ENCODE measurements at places on chromosomes 1 and 21.
A peak's percentile ranks its signal among the peaks of the same experiment; 100 is the strongest.

GRCh38 chr1:11885916-11886315 lies 27.2 kb upstream of the NPPB start:
- DNase-seq, result no peak

DNA sequence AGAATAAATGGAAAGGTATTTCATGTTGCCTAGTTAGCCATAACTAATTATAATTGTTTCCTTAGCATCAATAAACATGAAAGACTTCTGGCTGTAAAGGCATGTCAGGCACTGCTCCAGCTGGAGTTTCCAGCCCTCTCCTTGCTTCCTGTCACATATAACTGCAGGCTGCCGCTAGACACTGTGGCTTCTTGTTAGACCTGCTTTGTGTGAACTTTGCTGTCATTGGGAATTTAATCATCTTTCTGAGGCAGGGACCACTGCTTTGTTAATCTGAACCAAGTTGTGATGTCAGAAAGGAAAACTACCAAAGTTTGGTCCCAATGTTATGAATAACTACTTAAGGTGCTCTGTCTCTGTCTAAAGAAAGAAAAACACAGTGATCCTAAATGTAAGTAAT lies 90.3 kb upstream of the DUSP10 start:
- no peak for DNase-seq

GRCh38 chr1:17700945-17701810 lies 54.0 kb upstream of the ACTL8 start:
- no peak for DNase-seq

DNA sequence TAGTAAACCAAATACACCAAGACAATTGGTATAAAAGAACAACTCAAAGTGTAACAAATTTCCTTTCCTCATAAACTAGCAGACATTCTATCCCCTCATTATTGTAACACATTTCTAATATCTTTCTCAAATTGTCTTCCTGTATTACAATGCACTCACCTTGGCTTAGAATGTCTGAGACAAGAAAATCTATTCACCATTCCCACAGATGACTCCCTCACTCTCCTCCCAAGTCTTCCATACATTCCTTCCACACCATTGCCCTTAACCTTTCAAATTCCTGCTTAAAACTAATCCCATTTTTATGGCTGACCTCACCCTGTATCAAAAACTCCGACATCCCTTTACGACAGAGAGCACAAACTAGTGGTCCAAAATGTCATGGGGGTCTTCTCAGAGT lies 56.0 kb downstream of the LTN1 start:
- DNase-seq, result no peak

- no peak for DNase-seq
Measured at GRCh38 chr1:67433837-67434236, 3.6 kb upstream of the SERBP1 start.

DNA sequence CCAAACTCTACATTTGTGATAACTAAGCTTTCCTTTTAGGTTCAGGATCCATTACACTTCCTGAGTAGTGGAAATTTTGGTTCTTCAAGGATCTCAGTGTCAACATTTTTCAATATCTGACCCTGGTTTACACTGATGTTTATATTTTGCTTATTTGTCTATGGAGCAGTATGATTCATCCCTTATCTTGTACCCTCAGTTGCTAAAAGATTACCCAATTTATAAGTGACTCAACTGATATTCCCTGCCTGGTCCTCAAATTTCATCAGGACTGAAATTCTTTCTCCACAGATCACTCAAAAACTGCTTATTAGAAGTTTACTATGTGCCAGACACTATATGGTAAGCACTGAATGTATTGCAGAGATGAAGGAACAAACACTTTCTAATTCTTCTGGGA lies 139.1 kb upstream of the CHRM3 start:
- peak; percentile 58 for DNase-seq

DNA sequence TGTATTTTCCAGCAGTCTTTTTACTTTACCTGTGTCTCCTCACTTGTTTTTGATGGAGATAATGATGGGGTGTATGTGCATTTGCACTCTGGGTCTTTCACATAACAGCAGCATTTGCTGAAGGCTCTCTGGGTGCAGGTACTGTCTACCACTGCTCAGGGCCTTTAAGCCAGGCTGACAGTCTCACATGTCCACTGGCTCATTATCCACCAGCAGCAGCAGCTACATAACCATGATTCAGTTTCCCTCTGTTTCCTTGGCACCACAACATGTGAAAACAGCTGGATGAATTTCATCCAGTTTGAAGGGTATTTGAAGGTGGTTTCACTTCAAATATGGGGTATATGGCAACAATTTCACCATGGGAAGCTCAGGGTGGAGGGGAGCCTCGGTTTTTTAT lies 41.2 kb upstream of the ROR1 start:
- peak; percentile 82 for DNase-seq

DNA sequence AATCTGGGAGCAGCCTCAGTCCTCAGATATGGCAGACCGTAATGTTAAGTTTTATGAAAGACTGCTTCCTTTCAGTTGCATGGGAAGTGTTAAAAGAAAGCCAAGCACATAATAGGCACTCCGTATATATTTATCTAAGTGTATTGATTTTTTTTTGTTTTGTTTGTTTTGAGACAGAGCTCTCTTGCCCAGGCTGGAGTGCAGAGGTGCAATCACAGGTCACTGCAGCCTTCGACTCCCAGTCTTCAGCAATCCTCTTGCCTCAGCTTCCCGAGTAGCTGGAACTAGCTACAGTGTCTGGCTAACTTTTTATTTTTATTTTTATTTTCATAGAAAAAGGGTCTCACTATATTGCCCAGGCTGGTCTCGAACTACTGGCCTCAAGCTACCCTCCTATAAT lies 341.8 kb downstream of the USH2A start:
- DNase-seq, result no peak

DNA sequence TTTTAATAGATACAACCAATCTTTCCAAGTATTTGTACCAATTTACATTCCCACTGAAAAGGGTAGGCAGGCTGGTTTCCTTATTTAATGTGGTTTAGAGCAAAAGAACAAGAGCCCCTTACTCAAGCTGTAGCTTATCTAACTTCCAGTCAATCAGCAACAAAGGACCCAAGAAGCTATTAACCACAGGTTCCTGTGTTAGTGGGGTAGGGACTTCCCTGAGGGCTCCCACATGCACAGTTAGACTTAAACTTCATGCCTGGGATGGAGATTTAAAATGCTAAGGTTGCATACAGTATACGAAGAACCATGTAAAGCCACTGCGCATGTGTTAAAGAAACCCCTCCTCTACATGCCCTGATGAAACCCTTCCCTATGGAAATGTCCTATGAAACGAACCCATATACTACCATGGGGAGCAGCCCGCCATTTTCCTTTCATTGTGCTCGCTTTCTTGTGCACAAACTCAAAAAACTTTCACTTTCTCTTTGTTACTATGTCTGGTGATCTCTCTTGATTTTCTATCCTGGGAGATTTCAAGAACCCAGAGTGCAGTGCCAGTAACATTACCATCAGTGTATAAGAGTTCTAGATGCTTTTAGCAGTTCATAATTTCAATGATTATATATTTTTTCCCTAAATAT lies 23.3 kb upstream of the ST6GALNAC5 start:
- no peak for DNase-seq

- no peak for DNase-seq
Measured at GRCh38 chr1:1200876-1201810, 5.2 kb downstream of the TNFRSF18 start.

GRCh38 chr21:38126666-38127303 lies 130.0 kb upstream of the KCNJ15 start:
- peak; percentile 46 for DNase-seq

- DNase-seq, result peak; percentile 22
Measured at GRCh38 chr1:103156966-103157365, 48.6 kb upstream of the COL11A1 start.

- DNase-seq, result peak; percentile 75
Measured at GRCh38 chr1:41662765-41663437, 178.4 kb upstream of the EDN2 start.

- DNase-seq, result no peak
Measured at GRCh38 chr1:55210990-55211801, 4.0 kb downstream of the USP24 start.

DNA sequence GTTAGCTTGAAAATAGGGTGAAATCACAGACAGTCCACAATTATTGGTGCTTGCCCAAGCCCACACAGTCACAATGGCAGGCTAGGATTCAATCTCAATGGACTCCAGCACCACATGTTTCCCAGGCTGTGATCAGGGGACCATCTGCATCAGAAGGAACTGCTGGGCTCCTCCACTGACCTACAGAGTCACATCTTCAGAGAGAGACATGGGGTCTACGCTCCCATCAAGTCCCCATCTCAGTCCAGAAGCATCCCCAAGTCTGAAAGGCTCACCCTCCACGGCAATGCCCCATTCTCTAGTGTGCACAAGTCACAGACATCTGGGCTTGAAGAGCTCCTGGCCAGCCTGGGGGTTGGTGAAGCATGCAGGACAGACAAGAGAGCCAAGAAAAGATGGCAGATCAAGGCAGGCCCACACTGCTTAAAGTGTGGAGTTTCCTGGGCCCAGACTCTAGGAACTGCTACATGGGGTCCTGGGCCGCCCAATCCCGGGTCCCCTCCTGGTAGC lies 262.5 kb downstream of the NPHP4 start:
- no peak for DNase-seq

GRCh38 chr1:194387531-194387930 lies 1201.1 kb upstream of the B3GALT2 start:
- DNase-seq, result no peak

DNA sequence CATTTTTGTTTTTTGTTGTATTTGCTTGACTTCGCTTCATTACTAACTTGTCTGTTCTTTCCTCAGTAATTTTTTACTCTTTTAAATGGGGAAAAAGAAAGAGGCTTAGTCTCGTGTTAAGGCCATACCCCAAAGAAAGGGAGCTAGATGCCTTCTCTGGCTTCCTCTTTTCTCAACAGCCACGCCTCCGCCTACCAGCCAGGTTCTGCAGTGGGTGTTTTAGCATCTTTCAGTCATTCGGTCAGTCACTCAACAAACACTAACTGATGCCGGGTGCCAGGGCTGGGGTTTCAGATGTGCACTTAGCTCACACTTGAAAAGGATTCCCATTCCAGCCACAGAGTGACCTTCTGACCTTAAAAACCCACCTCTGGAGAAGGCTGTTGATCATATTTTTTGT lies 46.3 kb upstream of the VAV3 start:
- no peak for DNase-seq

GRCh38 chr1:192588546-192588945 lies 13.0 kb downstream of the RGS1 start:
- DNase-seq, result peak; percentile 48

DNA sequence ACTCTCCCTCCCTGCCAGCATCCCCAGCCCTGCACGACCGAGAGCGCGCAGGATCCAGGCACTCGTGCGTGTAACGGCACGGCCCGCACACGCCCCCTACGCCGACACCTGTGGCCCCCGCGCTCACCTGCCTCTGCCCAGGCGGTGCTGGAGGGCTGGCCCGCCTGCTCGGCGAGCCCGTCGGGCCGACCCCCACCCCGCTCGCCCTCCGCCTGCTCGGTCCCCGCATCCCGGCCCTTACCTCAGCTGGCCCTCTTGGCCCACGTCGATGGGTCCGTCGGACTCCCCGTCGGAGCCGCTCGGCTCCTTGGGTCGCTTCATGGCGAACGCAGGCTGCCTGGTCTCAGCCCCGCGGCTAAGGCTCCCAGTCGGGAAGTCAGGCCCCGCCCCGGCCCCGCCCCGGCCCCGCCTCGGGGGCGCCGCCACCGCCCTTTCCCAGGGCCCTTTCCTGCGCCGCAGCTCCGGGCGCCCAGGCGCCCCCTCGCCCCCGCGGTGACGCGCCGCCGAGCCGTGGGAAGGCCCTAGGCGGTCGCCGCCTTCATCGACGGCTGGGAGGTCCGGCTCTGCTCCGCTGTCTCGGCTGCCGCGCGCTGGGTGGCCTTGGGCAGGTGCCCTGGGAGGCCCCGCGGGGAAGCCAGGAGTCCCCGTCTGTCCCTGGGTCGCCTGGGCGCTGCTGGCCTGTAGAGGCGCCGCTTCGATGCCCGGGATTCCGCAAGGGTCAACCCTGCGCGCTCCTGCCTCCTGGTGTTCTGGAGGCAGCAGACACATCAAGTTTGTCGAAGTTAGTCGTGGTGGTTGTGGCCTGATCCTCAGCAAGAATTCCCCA lies at the start of gene HEYL:
TSS of gene HEYL (minus strand) at position 339 of the 826 bp plus-strand sequence. CDS start at position 321, 18 bp downstream.
- DNase-seq, result peak; percentile 75

DNA sequence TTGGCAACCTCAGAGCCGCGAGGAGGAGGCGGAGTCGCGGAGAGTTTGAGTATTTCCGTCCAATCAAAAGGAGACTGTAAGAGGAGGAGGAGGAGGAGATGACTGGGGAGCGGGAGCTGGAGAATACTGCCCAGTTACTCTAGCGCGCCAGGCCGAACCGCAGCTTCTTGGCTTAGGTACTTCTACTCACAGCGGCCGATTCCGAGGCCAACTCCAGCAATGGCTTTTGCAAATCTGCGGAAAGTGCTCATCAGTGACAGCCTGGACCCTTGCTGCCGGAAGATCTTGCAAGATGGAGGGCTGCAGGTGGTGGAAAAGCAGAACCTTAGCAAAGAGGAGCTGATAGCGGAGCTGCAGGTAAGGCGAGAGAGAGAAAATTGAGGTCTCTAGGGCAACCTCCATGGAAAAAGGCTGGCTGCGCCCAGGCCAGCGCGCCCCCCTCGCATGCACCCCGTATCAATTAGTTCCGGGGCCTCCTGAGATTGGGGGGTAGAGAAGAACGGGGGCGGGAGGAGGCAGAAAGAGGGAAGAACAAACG lies at the start of gene PHGDH:
TSS of gene PHGDH (plus strand) at position 131 of the 538 bp plus-strand sequence. CDS start at position 220, 89 bp downstream.
- peak; percentile 76 for DNase-seq

- no peak for DNase-seq
Measured at GRCh38 chr1:54869173-54869851, 17.7 kb downstream of the DHCR24 start.

GRCh38 chr1:82924666-82925065 lies 1074.3 kb downstream of the TTLL7 start:
- DNase-seq, result no peak

DNA sequence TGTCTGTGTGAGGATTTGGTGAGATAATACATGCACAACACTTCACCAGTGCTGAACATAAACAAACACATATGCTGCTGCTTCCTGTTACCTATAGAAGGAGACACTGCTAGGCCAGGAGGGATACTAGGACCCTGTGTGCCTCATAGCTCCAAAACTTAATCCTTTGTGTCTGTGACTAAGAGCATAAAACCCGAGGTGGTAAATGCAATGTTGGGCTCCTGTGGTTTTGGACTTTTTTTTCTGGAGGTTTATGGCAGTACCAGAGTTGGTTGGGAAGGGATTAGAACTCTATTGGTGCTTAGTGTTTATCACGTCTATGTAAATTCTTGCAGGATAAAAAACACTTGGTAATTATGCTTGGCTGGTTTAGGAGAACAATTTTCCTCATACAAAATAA lies 122.9 kb downstream of the NUF2 start:
- DNase-seq, result peak; percentile 64

DNA sequence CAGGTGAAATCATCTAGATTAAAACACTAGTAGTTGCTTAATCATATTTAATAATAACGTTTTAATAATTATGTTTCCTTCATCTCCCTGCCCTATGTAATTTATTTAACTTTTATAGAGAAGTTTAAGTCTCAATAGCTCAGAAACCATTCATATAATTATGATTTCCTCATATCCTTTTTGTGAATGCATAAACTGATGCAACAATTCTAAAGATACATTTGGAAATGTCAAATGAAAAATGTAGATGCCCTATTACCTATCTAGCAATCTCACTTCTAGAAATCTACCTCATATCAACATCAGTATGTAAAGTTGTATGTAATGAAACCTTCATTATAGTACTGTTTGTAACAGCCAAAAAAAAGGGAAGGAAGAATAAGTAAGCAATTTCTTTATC lies 10.5 kb downstream of the DRAM2 start:
- no peak for DNase-seq
